ENCODE measurements at places on chromosomes 12 and 14. TPM values are rescaled to one million over a fixed set of nuclear protein-coding genes. Genes with fewer than 3 reads are reported as not detected.
A peak's percentile ranks its signal among the peaks of the same experiment; 100 is the strongest.

The DACT1 gene
- 0.01 TPM for polyA plus RNA-seq

DNA sequence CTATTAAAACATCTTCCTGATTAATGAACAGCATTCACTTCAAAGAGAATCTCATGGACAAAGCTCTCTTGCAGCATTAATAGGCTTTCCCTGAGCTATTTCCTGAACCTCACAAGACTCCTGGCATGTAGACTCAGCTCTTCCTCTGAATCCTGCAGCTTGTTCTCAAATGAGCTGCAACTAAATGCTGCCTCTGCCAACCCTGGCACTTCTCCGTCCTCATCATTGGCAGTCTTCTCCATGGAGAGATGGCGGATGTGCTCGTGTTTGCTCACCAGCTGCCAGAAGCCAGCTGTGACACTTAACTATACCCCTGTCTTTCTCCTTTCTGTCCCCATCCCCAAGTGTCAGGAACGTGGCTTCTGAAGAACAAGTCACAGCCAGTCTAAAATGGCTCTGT is 232.1 kb downstream of the FOXN3 start:
- DNase-seq = no peak
- H3K27ac ChIP-seq = no peak overlapping the region
- no peaks in the 10 kb centered on the region for H3K27me3 ChIP-seq
- H3K4me1 ChIP-seq = no peaks in the 10 kb centered on the region
- no peak overlapping the region for H3K4me3 ChIP-seq
- peaks cover 59% of the 10 kb centered on the region for H3K36me3 ChIP-seq

The MMP19 gene
- 1.0 TPM for polyA plus RNA-seq

DNA sequence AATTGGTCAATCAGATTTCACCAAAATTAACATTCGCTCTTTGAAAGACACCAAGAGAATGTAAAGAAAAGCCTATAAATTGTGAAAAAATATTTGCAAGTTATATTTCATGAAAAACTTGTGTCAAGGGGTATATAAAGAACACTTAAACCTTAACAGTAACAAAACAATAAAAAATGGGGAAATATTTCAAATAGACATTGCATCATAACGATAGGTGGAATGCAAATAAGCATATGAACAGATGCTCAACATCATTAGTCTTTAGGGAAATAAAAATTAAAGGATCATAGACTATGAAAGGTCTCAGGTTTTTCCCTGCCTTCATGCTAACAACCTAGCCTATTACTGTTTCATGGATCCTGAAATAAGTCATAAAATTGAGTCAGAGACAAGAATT is 64.3 kb downstream of the COCH start:
- H3K4me1 ChIP-seq = no peaks in the 10 kb centered on the region
- H3K27ac ChIP-seq = no peak overlapping the region
- H3K36me3 ChIP-seq = peaks cover 51% of the 10 kb centered on the region
- H3K4me3 ChIP-seq = no peak overlapping the region

DNA sequence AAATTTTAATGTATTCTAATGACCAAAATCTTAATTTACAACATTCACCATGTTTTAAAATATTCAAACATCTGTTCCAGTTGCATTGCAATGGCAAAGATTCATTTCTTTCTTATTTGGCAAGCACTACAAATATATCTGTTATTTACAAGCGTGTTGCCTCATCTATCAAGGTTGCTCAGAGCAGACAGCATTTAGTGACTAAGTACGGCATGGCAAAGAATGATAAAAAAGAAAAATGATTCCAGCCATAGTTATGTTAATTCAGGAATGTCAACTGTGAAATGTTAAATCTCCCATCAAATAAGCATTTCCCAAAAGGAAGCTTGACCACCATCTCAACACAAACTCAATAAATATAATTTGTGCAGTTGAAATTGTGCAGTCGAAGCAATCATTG is 312.1 kb downstream of the SEC23A start:
- H3K4me1 ChIP-seq = no peaks in the 10 kb centered on the region
- H3K27ac ChIP-seq = no peak overlapping the region
- no peaks in the 10 kb centered on the region for H3K27me3 ChIP-seq
- no peak for DNase-seq
- H3K36me3 ChIP-seq = no peaks in the 10 kb centered on the region
- no peak overlapping the region for H3K4me3 ChIP-seq

The TMCC3 gene
- 3.4 TPM for polyA plus RNA-seq

- no peak overlapping the region for H3K4me3 ChIP-seq
- H3K36me3 ChIP-seq = peaks cover 18% of the 10 kb centered on the region
- peaks cover 4% of the 10 kb centered on the region for H3K4me1 ChIP-seq
- H3K27ac ChIP-seq = peak overlapping the region; percentile 27
Measured at GRCh38 chr12:119836781-119837180, 40.3 kb downstream of the CIT start.

GRCh38 chr12:49471557-49471956 is 67.3 kb upstream of the KCNH3 start:
- H3K4me1 ChIP-seq = no peaks in the 10 kb centered on the region
- no peak overlapping the region for H3K4me3 ChIP-seq
- no peaks in the 10 kb centered on the region for H3K36me3 ChIP-seq
- H3K27ac ChIP-seq = no peak overlapping the region

- DNase-seq = no peak
- H3K27me3 ChIP-seq = no peaks in the 10 kb centered on the region
Measured at GRCh38 chr12:29039013-29039412, 110.1 kb upstream of the FAR2 start.

The DPPA3 gene
- not detected for polyA plus RNA-seq

GRCh38 chr14:54025661-54026060 is 69.0 kb upstream of the BMP4 start:
- no peaks in the 10 kb centered on the region for H3K36me3 ChIP-seq
- no peak overlapping the region for H3K27ac ChIP-seq
- H3K4me3 ChIP-seq = no peak overlapping the region

GRCh38 chr12:18165889-18166288 is 75.9 kb upstream of the RERGL start:
- no peak overlapping the region for H3K27ac ChIP-seq
- H3K27me3 ChIP-seq = no peaks in the 10 kb centered on the region
- H3K4me3 ChIP-seq = no peak overlapping the region
- H3K4me1 ChIP-seq = no peaks in the 10 kb centered on the region
- DNase-seq = no peak
